ENCODE measurements at places on chromosomes 1 and 21.

DNA sequence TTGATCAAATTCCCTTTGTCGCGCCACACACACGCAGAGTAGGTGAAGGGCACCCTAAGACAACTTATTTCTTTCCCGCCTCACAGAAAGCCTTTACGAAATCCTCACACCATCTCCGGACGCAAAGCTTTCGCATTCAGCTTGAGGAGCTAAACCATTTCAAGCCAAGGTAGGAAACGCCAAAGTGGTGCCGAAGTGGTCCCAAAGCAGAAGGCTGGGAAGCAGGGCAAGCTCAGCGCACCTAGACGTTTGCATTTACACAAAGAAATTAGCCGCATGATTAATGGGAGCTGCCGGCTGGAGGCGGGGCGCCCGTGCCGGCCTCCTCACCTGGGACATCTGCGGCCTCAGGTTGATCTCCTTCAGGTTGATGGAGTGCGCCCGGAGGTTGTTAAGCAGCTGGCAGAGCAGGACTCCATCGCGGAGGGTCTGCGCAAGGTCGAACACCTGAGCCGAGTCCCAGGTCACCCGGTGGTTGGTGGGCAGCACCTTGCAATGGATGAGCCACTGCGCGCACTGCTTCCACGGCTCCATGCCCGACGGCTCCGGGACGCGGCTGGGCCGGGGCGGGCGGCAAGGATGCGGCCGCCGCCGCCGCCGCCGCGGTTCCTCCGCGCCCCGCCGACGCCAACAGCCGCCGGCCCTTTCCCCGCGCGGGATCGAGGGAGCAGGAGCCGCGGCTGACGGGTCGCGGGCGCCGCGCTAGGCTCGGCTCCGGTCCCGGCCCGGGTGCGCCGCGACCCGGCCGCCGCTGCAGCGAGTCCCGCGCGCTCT lies 457 bp downstream of the VAV3 start:
- DNase-seq = no peak

GRCh38 chr1:88892357-88892877 lies 1.1 kb upstream of the GTF2B start:
- DNase-seq = peak; percentile 88

- DNase-seq = no peak
Observed at GRCh38 chr21:16519036-16519435, 789.3 kb downstream of the USP25 start.

GRCh38 chr1:9249534-9250410 lies 15.2 kb downstream of the H6PD start:
- DNase-seq = peak; percentile 75

- no peak for DNase-seq
Observed at GRCh38 chr1:34759503-34760357, at the start of gene GJB4. GJB4 (plus strand) TSS chr1:34759740; CDS start chr1:34761255, 1,515 bp downstream.

GRCh38 chr1:219812086-219812485 lies 116.3 kb downstream of the SLC30A10 start:
- DNase-seq = no peak

GRCh38 chr1:205048382-205048781 lies 5.4 kb downstream of the CNTN2 start:
- DNase-seq = no peak

- no peak for DNase-seq
Observed at GRCh38 chr1:226672339-226672762, 66.7 kb downstream of the ITPKB start.

- DNase-seq = no peak
Observed at GRCh38 chr1:193085263-193085662, 20.0 kb downstream of the GLRX2 start.

DNA sequence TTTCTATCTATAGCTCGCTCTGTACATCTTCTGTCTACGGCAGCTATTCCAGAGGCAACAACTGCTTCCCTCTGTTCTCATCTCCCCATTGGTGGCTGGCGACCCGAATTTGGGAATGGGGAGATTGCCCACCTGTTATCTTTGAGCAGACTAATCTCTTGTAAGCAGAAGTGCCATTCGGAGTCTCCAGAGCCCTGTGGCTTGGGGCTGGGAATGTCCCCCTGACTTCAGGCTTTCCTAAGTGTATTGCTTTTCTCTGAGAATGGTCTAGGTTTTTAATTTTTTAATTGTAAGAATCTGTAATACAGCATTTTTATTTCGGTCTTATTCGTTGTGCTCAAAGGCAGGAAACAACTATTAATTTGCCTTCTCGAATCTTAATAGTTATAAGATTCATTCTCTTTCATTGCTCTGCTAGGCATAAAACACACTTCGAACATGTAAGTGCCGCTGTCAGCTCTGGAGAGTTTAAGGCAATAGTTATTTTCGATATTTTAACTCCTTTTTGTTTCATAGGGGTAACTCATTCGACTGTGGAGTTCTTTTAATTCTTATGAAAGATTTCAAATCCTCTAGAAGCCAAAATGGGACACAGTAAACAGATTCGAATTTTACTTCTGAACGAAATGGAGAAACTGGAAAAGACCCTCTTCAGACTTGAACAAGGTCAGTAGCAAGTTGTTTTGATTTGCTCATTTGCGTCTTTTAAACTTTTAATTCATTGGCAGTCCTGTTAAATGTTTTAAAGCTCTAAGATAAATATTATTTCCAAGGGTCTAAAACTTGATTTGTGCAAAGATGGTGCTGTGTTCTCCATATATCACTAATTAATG lies 514 bp downstream of the AGL start:
- no peak for DNase-seq

DNA sequence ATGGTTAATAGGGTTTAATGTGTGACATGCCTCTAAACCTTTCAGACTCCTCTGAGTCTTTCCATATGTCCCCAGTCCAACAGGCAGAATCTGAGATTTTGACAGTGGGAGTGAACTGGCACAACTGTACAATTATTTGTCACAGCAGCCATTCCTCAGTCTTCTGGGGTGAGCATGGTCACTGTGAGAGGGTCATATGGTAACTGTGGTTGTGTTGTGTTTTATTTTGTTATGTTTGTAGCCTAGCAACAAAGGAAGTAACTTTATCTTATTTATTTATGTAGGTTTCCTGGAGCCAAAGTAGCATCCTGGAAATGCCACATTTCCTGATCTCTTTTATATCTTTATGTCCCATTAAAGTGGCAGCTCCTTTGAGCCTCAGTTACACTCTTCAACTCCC lies 1067.9 kb downstream of the TTLL7 start:
- DNase-seq = no peak

DNA sequence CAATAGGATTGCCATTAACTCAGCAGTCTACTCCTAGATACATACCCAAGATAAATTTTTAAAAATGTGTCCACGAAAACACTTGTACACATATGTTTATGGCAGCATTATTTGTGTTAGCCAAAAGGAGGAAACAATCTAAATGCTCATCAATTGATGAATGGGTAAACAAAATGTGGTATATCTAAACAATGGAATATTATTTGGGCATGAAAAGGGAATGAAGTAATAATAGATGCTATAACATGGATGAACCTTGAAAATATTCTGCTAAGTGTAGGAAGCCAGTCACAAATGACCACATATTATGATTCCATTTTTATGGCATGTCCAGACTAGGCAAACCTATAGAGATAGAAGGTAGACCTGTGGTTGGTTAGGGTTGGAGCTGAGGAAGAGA lies 34.3 kb downstream of the CFHR5 start:
- DNase-seq = no peak

DNA sequence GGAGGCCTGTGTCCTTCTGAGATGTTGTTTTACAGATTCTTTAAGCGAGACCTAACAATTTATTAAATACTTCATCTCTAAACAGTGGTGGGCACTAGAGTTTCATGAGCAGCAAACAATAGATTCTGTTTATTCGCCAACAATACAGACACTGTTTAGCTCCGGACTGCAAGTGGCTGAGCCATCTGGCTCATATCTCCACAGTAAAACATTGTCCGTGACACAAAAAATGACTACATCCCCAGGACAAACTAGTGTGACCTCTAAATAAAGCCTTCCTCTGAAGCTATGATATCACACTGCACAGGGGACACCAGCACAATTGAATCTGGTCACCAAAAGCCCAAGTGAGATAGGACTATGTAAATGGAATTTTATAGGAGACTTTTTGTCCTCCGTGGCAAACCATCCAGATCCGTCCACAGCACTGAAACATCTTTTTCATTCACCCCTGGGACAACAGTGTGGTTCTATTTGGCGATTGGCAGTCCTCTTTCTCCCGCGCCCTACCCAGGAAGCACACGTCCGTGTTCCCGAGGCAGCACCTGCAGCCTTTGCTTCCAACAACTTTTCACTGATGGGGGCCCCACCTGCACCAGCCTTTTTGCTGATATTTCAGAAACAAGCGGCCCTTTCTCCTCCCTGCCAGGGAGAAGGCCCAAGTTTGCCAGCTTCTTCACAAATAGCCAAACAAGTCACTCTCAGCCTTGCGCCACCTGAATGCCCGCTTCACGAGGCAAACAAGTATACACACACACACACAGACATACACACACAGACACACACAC lies 47.4 kb downstream of the OLIG1 start:
- no peak for DNase-seq

- DNase-seq = peak; percentile 81
Observed at GRCh38 chr1:25051504-25051903, 121.4 kb upstream of the RUNX3 start.
